ENCODE measurements at places on chromosomes 7 and 10.
A peak's percentile ranks its signal among the peaks of the same experiment; 100 is the strongest.

DNA sequence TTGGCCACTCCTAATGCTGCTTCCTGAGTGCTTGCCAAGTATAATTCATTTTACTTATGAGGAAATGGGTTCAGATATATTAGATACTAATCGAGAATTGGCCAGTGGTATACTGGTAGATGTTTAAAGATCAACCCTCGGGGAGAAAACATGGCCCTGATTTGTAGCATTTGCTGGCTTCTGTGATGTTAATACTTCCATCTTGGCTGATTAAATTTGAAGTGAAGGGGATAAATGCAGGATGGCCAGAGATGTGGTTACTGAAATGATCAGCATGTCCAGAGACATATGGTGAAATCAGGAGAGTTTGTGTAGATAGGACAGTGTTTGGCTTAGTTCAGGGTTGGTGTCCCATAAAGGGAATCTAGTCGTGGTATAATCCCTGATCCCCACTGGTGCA lies 11.2 kb downstream of the UBE2D4 start:
- DNase-seq, result no peak

DNA sequence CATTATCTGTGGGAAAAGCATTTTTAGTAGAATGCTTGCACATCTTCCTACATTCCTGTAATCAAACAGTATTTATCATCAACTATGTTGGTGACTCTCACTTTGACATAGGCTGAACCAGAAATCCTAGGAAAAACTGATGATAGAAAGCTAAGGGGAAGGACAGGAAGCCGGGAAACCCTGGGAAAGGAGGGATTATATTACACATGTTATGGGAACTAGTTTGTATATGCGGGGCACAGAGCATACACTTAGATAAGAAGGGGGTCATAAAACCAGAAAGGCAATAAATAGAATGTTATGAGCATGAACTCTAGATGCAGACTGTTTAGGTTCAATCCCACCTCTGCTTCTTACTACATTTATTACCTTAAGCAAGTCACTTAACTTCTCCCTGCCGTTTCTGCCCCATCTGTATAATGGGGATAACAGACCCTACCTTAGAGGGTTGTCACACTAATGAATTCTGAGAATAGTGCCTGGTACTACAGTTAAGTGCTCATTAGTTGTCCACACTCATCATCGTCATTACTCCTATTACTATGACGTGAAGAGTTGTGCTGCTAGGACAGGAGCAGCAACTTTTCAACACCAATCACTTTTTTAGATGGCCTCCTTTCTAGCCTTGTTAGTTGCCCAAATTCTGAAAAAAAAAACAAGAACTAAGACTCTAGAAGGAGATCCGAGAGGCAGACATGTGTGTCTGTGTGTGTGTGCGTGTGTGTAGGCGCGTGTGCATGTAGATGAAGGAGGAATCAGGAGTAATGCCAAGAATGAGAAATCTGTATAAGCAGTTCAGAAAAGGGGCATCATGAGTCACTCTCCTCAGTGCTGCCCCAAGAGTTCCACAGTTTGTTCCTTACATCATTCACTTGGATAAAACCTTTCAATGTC lies 52.2 kb downstream of the KMT2C start:
- no peak for DNase-seq

DNA sequence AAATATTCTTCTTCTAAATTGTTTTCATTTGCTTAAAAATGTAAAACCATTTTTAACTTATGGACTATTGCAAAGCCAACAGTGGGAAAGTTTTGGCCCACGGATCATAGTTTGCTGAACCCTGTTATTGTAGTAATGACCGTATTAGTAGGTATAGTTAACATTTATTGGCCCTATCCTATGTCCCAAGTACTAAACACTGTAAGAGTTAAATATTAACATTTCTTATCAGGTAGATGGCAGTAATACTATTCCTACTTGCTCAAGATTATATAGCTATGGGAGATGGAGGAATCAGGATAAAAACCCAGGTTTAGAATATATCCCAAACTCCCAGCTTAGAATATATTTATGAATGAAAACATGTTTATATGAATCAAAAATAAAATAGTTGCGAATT lies 993.2 kb downstream of the SORCS3 start:
- no peak for DNase-seq

- no peak for DNase-seq
Observed at GRCh38 chr7:152636441-152636840, 39.5 kb downstream of the XRCC2 start.

DNA sequence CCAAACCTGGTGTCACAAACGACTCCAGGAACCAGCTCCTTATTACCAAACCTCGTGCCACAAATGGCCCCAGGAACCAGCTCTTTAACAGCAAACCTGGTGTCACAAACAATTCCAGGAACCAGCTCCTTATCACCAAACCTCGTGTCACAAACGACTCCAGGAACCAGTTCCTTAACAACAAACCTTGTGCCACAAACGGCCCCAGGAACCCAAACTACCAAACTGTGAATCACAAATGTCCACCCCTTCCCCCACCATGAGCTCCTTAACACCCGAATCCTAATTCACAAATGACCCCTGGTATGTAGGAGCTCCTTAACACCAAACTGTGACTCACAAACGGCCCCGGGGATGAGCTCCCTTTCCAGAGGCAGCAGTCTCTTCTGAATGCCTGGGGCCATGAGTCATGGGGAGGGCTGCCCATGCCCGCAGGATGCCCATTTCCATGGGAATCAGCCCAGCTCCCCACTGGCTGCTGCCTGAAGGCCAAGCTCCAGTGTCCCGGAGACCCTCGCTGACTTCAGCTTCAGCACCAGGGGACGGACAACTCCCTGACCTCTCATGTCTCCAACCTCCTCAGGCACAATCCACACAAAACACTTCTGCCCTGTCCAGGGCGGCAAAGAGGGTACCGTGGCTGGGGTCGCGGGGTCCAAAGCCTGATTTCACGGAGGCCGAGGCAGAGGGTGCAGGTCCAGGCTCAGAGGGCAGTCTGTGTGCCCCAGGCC lies 213.1 kb downstream of the ELFN1 start:
- DNase-seq, result no peak

- DNase-seq, result no peak
Observed at GRCh38 chr10:22317076-22317370, 835 bp downstream of the COMMD3 start.

DNA sequence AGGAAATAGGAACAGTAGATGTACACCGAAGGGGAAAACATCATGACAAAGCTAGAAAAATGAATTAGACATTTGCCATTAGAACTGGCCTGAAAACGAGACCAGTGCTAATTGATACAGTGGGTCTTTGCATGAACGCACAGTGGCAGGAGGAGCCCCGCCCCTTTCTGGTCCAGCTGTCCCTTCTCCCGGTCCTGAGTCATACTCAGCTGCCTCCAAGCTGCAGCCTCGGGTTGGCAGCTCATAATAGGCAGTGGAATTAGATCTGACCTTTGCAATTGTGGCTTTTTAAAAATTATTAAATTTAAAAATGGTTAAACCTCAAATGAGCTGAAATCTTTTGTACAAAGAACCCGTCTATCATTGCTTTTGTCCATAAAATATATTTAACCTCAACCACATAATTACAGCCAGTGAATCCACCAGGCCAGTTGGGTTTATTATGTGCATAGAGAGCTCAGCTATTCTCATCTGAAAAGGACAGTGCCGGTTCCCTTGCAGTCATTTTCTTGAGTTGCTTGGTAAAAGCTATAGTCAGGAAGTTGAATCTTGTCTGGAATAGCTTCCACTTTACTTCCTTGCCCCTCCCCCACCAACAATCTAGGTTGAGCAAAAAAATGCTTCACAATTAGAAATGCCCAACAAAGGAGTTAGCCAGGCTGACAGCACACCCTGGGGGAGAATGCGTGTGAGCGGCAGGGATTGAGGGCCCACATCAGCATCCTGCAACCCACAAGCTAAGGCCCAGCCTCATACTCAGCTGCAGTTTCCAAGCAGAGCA lies 147.1 kb downstream of the BUB3 start:
- no peak for DNase-seq

DNA sequence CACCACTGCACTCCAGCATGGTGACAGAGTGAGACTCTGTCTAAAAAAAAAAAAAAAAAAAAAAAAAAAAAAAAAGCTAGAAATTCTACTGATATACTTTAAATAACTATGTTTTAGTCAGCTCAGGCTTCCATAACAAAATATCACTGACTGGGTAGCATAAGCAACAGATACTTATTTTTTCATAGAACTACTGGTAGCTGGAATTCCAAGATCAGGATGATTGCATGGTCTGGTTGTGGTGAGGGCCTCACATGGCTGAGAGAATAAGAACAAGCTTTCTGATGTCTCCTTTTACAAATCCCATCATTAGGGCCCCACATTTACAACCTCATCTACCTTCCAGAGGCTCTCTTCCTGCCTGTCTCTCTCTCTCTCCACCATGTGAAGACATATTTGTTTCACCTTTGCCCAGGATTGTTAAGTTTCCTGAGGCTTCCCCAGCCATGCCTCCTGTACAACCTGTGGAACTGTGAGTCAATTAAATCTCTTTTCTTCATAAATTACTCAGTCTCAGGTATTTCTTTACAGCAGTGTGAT lies 126.7 kb upstream of the SEMA3C start:
- DNase-seq, result no peak

DNA sequence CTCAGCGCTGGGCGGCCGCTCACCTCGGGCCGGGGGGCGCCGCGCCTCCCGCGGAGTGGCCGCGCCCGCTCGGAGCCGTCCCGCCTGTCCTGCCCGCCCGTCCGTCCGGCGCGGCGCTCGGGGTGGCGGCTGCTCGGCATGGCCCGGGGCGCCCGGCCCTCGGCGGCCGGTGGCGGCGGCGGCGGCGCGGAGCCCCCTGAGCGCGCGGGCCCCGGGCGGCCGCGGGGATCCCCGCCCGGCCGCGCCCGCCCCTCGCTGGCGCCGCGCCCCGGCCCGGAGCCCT lies 338 bp downstream of the SDK1 start:
- DNase-seq, result no peak

DNA sequence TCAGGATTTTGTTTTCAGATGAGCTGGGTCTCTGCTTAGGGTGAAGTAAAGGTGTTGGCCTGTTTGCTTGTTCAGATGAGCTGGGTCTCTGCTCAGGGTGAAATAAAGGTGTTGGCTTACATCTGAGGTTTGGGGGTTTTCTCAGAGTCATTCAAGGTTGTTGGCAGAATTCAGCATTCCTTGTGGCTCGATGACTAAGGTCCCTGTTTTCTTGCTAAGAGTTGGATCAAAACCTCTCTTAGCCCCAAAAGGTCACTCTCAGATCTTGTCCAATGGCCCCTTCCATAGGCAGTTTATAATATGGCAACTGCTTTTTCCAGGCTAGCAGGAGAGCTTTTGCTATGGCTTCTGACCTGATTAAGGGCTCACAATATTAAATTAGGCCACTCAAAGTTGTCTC lies 106.6 kb downstream of the ADAM22 start:
- DNase-seq, result no peak

GRCh38 chr7:29408841-29409243 lies 154.8 kb upstream of the PRR15 start:
- peak; percentile 38 for DNase-seq

GRCh38 chr7:94643771-94644545 lies 12.0 kb downstream of the SGCE start:
- no peak for DNase-seq

- DNase-seq, result no peak
Observed at GRCh38 chr7:7188091-7188490, 5.7 kb downstream of the C1GALT1 start.

GRCh38 chr10:92575961-92576360 lies 2.1 kb upstream of the IDE start:
- DNase-seq, result no peak

GRCh38 chr10:103429647-103430046 lies 22.5 kb downstream of the CALHM2 start:
- DNase-seq, result no peak

DNA sequence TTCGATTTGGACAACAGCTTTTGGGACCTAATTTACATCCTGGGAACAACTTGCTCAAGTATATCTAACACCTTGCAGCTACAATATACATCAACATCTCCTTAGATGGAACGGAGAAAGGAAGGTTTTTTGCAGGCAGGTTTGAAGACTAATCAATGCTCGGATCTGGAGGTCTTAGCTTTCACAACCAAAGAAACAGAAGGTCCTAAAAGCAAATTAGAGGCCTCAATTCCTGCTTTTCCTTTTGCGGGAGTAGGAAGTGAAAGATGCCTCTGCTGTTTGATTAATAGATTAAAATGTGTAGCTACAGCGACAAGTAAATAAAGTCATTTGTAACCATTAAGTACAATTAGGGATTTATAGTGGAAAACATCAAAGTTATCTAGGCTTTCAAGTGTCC lies 3.7 kb upstream of the SP8 start:
- no peak for DNase-seq

DNA sequence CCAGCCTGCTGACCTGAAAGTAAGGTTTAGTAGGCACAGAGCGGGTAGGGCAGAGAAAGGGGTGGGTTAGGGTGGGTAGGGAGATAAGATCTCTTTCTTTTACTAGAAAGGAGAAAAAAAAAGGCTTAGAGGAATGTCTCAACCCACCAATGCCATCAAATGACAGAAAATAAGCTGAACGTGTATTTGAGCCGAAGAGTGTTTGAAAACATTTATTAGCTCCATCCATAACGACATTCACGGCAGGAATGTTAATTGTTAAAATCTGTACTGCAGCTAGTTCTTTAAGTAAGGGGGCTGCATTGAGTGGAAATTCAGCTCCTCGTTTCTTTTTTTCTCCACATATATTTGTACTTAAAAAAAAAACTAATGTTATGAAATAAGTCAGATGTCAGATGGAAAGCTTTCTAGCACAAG lies 63.7 kb upstream of the ARID5B start:
- DNase-seq, result no peak

GRCh38 chr7:44162785-44163395 lies 21.8 kb upstream of the MYL7 start:
- DNase-seq, result no peak

- no peak for DNase-seq
Observed at GRCh38 chr7:127887096-127887495, 144.1 kb downstream of the LRRC4 start.

DNA sequence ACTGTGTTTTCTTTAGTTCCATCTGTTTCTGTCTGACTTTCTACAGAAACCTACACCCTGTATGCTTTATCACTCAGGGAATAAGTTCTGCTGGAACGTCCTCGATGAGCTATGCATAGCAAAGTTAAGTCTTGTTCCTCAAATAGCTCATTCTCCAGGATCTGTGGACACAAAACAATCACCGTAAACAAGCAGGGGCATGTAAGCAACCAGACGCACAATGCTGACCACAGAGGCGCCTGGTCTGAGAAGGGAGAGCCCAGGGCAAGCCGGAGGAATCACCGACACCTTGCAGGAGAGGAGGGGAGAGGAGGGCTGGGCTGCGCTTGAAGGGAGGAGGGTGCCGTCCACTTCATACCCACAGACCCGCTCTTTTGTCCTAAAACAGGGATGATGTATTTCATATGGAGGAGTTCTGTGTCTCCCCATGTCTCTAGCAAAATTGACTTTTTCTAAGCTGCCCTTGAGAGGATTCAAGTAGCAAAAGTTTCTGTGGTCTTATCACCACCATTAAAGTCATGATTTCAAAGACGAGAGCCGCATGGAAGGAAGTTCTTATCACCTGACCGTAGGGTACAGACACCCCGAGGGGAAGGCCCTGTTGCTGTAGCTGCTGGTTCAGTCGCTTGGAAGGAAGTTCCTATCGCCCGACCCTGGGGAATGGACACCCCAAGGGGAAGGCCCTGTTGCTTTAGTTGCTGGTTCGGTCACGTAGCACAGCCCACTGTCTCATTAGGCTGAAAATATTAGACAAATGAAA lies 14.3 kb downstream of the CALML3 start:
- no peak for DNase-seq

GRCh38 chr7:35556515-35557471 lies 138.1 kb downstream of the HERPUD2 start:
- no peak for DNase-seq

- no peak for DNase-seq
Observed at GRCh38 chr10:58898854-58899573, 277.4 kb upstream of the PHYHIPL start.

All from activated CD8-positive, alpha-beta memory T cell treated with anti-CD3 and anti-CD28 coated beads, Interleukin-2, amount 50 U/mL, for 4 hours (primary cell).